Activated T-cell treated with anti-CD3 and anti-CD28 coated beads for 24 hours (primary cell): ENCODE measurements at places on chromosomes 3 and 15.
A peak's percentile ranks its signal among the peaks of the same experiment; 100 is the strongest.

- DNase-seq = no peak
Measured at GRCh38 chr3:53426918-53427317, 67.5 kb upstream of the CACNA1D start.

GRCh38 chr3:135100366-135100765 lies 305.3 kb downstream of the EPHB1 start:
- no peak for DNase-seq

DNA sequence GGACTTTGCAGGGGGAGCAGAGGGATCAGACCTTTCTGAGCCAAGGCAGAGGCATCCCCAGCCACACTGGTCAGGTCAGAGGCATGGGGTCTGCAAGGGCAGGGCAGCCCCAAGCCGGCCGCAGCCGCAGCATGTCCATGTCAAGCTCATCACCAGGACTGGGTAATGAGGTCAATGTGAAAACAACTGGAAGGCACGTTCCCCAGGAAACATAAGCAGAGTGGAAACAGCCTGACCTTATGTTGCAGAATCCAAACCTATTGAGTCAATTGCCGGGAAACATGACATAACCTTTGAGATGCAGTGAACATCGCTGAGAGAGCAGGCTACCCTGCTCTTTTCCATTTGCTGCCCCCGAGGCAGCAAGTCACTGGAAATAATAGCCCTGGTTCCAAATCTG lies 315.1 kb upstream of the IGF1R start:
- no peak for DNase-seq

DNA sequence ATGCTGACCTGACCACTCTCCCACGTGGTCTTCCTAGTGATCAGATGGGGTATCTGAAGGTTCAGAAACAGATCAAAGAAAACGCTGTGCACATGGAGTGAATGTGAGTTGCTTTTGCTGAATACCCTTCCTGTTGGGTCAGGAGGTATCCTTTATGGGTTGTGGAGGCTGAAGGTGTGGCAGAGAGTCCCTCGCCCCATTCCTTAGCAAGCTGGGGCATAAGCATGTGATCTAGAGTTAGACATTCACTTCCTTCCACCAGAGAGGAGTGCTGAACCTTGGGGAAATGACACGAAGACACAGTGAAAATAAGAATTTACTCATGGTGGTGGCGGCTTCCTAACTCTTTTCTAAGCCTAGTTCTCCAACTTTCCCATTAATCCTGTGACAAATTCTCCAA lies 27.8 kb upstream of the SPTBN5 start:
- DNase-seq = no peak

DNA sequence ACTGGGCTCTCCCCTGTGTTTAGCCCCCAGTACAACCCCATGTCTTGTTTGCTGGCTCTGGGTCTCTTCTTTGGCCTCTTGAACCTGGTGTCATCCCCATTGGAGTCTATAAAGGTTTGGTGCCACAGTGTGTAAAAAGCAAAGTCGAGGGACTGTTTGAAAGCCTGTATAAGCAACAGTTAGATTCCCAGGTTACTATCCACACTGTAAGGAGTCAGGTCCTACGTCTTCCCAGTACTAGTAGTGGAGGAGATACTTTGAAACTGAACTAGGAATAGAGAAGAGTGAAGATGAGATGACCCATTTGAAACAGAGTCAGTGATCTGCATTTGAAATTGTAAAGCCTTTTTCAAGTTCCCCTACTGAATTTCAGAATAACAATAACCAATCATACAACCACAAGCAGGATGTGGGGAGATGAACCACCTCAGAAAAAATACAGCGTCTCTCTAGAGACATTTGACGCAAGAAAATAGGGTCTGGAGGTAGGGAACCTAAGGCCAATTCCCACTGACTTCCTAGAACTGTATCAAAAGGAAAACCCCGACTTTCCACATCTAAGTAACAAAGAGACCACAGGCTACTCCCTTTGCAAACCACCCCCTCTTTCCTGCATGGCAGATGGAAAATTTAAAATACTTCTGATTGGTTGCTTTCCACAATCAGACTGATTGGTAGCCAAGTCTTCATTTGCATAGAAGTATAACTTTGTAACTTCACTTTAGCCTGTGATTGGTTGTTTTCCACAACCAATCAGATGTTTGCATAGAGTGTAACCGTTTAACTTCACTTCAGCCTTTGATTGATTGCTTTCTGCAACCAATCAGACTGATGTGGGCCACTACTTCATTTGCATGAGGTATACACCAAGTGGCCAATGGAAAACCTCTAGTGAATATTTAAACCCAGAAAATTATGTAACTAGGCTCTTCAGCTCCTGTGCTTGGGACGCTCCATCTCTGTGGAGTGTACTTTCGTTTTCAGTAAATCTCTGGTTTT lies 49.9 kb upstream of the NEDD4 start:
- peak; percentile 25 for DNase-seq

- no peak for DNase-seq
Measured at GRCh38 chr3:12054245-12054644, 50.1 kb downstream of the SYN2 start.

DNA sequence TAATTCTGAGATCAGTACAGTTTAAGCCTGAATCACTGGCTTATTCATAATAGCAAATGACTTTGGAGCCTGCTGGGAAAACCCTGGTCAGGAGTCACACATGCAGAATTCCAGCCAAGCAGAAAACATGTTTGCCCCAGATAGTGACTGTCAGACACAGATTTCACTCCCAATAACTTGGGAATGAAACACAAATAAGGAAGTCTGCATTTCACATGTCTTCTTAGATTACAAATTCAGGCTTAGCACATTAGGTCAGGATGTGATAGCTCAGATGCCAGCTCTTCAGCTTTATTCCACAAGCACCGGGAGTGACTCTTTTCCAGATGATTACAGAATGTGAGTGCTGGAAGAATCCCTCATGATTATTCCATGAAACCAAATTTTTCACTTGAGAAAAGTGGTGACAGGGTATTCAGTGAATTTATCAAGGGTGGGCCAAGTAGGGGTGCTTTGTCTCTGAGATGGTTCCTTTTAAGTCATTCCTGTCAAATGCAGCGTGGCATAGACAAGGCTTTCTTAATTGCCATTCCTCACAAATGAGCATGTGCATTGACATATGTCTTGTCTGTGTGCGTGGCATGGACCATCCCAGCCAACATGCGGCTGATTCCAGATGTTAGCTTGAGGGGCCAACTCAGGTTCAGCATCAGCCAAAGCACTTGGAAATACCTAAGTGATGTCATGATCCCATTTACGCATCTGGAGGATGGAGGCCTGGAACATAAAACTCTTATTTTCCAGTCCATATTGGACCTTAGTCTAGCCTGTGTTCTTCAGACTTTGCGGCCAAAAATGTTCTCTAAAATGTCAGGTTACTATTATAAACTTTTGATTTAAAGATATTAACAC lies 191.0 kb downstream of the EPHB1 start:
- no peak for DNase-seq

- DNase-seq = no peak
Measured at GRCh38 chr3:17577796-17578520, 164.5 kb downstream of the TBC1D5 start.

DNA sequence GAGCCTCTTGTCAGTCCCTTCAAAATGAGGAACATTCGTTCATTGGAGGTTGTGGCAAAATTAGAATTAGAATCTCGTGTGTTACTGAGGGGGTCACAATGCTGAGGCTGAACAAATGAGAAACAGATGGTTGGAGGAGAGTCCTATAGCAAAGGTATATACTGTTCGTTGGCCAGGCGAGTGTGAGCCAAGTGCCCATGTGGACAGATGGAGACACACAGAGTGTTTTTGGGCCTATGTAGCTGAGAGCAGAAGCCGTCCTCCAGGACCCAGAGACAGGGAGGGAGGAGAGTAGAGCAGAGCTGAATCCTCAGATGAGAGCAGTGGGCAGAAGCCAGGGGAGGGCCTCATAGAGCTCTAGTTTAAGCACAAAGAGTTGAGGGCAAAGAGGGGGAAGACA lies 98.9 kb downstream of the NR1D2 start:
- DNase-seq = no peak

DNA sequence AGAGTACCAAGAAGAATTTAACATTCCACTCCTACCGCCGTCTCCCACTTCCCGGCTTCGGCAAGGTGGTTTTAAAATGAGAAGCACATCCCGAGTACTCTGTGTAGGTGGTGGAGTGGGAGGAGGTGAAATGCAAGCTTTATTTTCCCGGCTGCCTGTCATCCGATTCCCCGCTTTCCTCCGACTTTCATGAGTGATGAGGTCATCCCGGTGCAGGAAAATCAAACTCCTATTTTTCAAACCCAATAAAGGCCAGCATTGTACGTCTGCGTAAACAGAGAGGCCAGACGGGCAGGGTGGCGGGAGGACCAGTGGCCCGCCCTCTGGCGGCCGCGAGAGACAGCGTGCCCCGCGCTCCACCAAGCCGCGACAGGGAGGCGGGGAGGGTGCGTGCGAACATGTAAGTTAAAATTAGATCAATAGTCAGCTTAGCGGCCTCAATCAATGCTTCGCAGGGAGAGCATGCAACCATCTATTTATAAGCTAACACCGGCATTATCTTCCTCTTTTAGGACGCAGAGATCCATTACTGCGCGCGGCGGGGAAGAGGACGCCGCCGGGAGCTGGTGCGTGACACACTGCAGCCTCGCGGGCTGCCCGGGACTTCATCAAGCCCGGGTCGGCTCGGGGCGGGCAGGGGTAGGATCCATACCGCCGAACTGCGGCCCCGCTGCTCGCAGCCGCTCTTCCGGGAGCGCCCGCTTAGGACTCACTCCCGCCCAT lies 163.3 kb downstream of the CD47 start:
- DNase-seq = peak; percentile 61

GRCh38 chr15:75723171-75723846 lies 10.7 kb upstream of the CSPG4 start:
- no peak for DNase-seq

DNA sequence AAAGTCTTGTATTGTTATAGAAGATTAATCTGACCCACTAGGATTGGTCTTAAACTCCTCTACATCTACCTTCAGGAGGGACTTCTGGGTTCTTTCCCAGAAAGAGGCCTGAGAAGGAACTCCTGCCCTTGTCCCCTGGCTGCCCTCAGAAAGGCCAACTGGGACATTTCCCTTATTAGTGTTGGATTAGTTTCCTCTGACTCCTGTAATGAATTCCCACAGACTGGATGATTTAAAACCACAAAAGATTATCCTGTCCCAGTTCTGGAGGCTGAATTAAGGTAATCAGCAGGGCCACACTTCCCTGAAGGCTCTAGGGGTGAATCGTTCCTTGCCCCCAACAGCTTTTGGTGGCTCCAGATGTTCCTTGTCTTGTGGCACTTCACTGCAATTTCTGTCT lies 102.8 kb upstream of the NMNAT3 start:
- DNase-seq = no peak

- DNase-seq = no peak
Measured at GRCh38 chr3:11509173-11510000, 134.3 kb downstream of the VGLL4 start.

DNA sequence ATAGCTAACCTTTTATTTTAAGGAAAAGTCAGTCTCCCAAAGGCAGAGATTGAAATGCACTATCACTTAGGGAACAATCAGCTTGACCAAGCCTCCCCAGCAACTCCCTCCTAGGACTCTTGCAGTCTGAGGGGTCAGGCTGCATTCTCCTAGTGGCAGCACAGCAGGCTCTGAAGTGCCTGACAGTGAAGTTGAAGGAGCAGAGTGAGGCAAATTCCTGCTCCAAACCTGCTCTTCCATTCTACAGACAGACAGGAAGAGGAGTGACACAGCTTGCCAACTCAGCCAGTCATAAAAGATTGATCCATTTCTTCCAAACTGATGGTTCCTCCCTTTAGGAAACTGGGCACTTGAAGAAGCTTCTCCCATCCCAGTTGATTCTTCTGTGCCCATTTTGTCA lies 43.9 kb upstream of the SMAD3 start:
- DNase-seq = no peak

DNA sequence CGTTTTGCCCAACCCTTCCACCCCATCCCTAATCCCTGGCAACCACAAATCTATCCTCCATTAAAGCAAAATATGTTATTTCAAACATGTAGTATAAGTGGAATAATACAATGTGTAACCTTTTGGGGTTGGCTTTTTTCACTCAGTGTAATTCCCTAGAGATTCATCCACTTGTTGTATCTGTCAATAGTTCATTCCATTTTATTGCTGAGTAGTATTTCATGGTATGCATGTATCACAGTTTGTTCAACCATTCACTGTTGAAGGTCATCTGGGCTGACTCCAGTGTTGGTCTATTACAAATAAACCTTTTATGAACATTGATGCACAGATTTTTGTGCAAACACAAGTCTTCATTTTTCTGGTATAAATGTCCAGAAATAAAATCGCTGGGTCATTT lies 38.8 kb downstream of the BSN start:
- DNase-seq = no peak

DNA sequence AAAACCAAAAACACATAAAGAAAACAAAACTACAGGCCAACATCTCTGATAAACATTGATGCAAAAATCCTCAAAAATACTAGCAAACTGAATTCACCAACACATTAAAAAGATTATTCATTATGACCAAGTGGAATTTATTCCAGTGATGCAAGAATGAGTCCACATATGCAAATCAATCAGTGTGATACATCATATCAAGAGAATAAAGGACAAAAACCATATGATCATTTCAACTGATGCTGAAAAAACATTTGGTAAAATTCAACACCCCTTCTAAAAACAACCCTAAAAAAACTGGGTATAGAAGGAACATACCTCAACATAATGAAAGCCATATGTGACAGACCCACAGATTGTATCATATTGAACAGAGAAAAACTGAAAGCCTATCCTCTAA lies 265.6 kb upstream of the DCBLD2 start:
- DNase-seq = no peak

DNA sequence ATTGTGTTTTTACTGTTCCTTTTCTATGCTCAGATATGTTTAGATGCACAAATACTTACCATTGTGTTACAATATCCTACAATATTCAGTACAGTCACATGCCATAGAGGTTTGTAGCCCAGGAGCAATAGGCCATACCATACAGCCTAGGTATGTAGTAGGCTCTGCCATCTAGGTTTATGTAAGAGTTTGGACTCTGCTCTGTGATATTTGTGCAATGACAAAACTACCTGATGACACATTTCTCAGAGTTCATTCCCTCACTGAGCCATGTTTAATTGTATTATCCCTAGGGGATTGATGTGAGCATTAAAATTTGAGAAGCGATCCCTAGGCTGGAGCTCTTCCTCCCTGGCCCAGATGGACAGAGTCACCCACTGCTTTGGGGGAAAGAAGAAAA lies 270.0 kb upstream of the PROK2 start:
- no peak for DNase-seq

DNA sequence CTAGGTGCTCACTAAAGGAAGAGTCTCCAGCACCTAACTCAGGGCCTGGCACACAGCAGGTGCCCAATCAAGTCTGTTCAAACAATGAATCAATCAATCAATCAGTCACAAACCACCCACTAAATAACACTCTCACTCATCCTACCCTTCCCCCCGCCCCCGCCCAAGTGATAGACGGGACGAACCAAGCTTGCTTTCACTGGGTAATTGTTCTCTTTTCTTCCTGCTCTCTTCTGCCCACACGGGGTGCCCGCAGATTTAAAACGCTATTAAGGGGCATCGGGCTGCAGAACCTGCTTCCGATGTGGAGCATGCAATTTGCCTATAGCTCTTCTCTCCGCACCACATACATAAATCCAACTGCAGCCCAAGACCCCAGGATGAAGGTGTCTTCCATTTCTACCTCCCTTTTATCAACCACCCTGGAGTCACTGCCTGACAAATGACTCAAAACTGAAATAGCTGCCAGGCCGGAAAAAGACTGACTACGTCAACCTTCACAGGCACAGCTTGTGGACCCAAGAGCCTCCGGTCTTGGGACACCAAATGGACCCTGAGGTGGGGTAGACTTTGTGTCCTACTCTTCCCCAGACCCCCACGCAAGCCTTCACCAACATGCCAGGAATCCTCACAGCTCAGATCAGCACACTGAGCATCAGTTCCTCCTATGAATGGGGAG lies 1.7 kb downstream of the KLHL25 start:
- DNase-seq = no peak
